ENCODE measurements at places on chromosomes 3 and 15. TPM values are rescaled to one million over a fixed set of nuclear protein-coding genes. Genes with fewer than 3 reads are reported as not detected.

DNA sequence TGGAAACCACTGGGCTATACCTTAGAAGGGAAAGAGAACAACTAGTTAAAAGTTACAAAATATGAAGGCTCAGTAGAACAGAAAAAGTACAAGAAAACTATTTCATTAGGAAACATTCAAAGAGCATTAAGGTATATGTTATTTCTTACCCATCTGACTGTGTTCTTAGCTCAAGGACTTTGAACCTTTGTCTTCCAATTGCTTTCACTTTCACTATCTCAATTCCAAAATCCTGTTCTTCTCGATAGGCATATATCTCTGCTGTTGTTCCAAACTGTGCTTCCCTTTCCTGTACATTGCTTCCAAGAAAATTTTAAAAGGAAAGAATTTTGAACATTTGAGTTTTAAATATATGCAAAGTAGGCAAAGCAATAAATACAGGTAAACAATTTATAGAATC, 6.9 kb downstream of the CRBN start:
- no peaks in the 10 kb centered on the region for H3K27me3 ChIP-seq
- H3K36me3 ChIP-seq: peaks cover 35% of the 10 kb centered on the region
- peak overlapping the region; percentile 86 for H3K27ac ChIP-seq

DNA sequence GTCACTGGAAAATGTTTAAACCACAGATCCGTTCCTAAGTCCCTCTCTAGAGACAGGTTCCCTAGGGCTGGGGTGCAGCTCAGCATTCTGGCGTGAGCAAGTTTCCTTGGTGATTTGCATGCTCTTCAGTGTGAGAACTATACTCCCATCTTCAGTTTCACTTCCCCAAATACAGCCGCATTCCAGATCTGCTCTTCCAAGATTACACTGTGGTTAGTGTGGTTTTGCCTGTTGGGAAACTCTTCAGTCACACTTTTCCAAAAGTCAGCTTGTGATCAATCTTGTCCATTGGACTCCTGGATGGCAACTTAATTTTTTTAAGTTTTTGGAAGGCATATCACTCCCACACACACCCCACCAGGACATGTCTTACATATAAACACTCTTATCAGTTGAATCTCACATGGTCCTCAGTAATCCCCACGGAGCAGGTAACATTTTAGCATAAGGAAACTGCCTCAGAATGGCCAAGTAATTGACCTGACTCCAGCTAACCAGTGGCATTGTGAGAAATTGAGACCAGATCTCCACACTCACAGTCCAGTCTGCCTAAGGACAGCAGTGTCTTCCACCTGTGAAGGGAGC, 33.5 kb upstream of the PTPN23 start:
- H3K4me3 ChIP-seq: no peak overlapping the region
- H3K36me3 ChIP-seq: peaks cover 12% of the 10 kb centered on the region
- peaks cover 5% of the 10 kb centered on the region for H3K4me1 ChIP-seq
- H3K27ac ChIP-seq: no peak overlapping the region

GRCh38 chr3:16236030-16236639, 28.6 kb downstream of the DPH3 start:
- no peak overlapping the region for H3K4me3 ChIP-seq
- H3K36me3 ChIP-seq: no peaks in the 10 kb centered on the region
- H3K27me3 ChIP-seq: peaks cover 2% of the 10 kb centered on the region
- H3K4me1 ChIP-seq: peaks cover 4% of the 10 kb centered on the region

ULK4 gene
- total RNA-seq: 9.8 TPM
